ENCODE measurements at places on chromosomes 7 and 10. TPM values are rescaled to one million over a fixed set of nuclear protein-coding genes. Genes with fewer than 3 reads are reported as not detected.

GRCh38 chr7:88001744-88002530 is 67.9 kb downstream of the ADAM22 start:
- no peak overlapping the region for H3K27ac ChIP-seq
- H3K4me3 ChIP-seq: no peak overlapping the region
- no peaks in the 10 kb centered on the region for H3K36me3 ChIP-seq
- DNase-seq: no peak
- H3K27me3 ChIP-seq: no peaks in the 10 kb centered on the region

DNA sequence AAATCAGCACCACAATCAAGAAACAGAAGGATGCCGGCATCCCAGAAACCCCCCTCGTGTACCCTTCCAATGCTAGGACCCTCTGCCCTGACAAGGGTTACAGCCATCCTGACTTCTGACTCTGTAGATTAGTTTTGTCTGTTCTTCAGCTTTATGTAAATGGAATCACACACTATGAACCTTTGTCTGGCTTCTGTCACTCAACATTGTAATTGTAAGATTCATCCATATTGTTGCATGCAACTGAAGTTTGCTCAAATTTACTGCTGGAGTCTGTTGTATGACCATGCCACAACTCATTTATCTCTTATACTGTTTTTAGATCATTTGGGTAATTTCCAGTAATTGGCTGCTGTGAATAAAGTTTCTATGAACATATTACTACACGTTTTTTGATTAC is 8.4 kb downstream of the IKZF5 start:
- DNase-seq: no peak
- no peak overlapping the region for H3K27ac ChIP-seq
- peaks cover 7% of the 10 kb centered on the region for H3K4me1 ChIP-seq
- H3K4me3 ChIP-seq: no peak overlapping the region
- H3K27me3 ChIP-seq: no peaks in the 10 kb centered on the region
- H3K36me3 ChIP-seq: peaks cover 37% of the 10 kb centered on the region

DNA sequence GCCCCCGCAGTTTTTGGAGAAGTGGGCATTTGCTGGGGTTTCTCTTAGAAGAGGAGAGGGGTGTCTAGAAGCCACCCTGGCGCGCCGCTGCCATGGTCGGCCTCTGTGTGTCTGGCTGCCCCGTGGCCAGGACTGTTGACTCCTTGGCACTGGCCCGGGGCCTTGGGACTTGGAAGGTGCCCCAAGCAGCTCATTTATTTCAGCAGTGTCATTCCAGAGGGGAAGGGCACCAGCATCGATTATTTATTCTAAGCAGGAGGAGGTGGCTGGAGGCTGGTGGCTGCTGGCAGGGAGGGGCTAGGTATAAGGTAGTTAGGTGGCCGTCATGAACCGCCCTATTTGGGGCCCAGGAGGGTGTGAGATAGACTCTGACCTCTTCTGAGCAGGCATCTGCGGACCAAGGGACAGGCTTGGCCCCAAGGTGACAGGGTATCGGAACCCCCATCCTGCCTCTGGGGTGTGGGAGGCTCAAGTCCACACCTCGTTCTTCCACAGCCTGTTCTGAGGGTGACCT is 1.6 kb downstream of the GTF2IRD1 start:
- peak overlapping the region; percentile 84 for H3K27ac ChIP-seq
- no peaks in the 10 kb centered on the region for H3K36me3 ChIP-seq
- no peaks in the 10 kb centered on the region for H3K27me3 ChIP-seq
- H3K4me3 ChIP-seq: peak overlapping the region; percentile 65
- DNase-seq: no peak

GRCh38 chr7:20298486-20298901 is 32.2 kb upstream of the ITGB8 start:
- no peak overlapping the region for H3K27ac ChIP-seq
- H3K36me3 ChIP-seq: no peaks in the 10 kb centered on the region
- H3K4me3 ChIP-seq: no peak overlapping the region
- no peak for DNase-seq
- no peaks in the 10 kb centered on the region for H3K27me3 ChIP-seq

GRCh38 chr10:48944171-48944570 is 4.5 kb upstream of the LRRC18 start:
- no peaks in the 10 kb centered on the region for H3K4me1 ChIP-seq
- H3K27me3 ChIP-seq: no peaks in the 10 kb centered on the region
- H3K4me3 ChIP-seq: no peak overlapping the region
- no peak for DNase-seq
- H3K36me3 ChIP-seq: no peaks in the 10 kb centered on the region

DNA sequence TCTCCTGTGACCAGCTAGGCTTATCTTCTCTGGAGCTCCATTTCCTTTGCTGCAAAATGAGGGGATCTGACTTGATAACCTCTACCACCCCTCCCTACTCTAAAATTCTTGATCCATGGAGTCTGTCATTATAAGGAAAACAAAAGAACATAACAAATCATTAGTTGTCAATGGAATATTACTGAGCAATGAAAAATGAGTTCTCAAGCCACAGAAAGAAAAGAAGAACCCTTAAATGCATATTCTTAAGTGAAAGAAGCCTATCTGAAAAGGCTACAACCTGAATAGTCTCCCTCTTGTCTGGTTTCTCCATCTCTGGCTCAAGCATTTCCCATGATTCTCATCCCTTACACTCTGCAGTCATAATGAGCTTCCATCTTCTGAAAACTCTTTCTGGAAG is 110.4 kb downstream of the PRKCQ start:
- H3K4me1 ChIP-seq: no peaks in the 10 kb centered on the region
- H3K27ac ChIP-seq: no peak overlapping the region
- DNase-seq: no peak
- H3K36me3 ChIP-seq: no peaks in the 10 kb centered on the region
- no peak overlapping the region for H3K4me3 ChIP-seq

- H3K4me1 ChIP-seq: no peaks in the 10 kb centered on the region
- no peak overlapping the region for H3K4me3 ChIP-seq
- no peaks in the 10 kb centered on the region for H3K27me3 ChIP-seq
- no peaks in the 10 kb centered on the region for H3K36me3 ChIP-seq
Measured at GRCh38 chr7:33788531-33788930, 116.8 kb upstream of the BMPER start.

GRCh38 chr10:32156031-32156495 is 99.8 kb upstream of the KIF5B start:
- H3K27ac ChIP-seq: no peak overlapping the region
- DNase-seq: no peak
- no peaks in the 10 kb centered on the region for H3K27me3 ChIP-seq
- no peak overlapping the region for H3K4me3 ChIP-seq

- no peaks in the 10 kb centered on the region for H3K36me3 ChIP-seq
- no peaks in the 10 kb centered on the region for H3K27me3 ChIP-seq
- peaks cover 13% of the 10 kb centered on the region for H3K4me1 ChIP-seq
- DNase-seq: peak; percentile 61
- H3K4me3 ChIP-seq: peak overlapping the region; percentile 70
- H3K27ac ChIP-seq: peak overlapping the region; percentile 34
Measured at GRCh38 chr7:69598487-69599285, 411 bp downstream of the AUTS2 start.

DNA sequence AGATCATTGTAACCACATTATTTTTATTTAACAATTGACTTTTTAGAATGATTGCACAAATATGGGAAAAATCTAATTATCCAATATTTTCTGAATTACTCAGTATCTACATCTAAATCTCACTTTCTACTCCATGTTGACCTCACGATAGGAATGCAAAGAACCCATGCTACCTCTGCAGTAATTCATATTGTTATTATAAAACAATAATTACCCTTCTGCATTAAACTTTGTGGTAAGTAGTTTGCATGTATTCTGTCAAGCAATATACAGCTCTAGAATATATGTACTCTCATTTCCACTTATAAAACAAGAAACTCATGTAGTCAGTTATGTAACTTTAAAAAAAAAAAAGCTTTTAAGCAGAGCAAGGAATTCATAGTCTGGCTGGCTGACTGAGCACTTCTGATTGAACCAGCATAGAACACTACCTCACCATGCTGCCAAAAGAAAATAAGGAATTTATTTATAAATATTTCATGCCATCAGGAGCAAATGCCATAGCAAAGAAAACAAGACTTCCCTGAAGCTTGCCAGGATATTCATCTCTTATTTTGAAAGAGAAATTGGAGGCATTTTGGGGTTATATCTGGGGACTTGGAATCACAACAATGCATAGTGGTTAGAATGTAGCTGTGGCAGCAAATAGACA is 895.7 kb downstream of the XPNPEP1 start:
- no peaks in the 10 kb centered on the region for H3K36me3 ChIP-seq
- H3K27me3 ChIP-seq: no peaks in the 10 kb centered on the region
- H3K4me3 ChIP-seq: no peak overlapping the region

DNA sequence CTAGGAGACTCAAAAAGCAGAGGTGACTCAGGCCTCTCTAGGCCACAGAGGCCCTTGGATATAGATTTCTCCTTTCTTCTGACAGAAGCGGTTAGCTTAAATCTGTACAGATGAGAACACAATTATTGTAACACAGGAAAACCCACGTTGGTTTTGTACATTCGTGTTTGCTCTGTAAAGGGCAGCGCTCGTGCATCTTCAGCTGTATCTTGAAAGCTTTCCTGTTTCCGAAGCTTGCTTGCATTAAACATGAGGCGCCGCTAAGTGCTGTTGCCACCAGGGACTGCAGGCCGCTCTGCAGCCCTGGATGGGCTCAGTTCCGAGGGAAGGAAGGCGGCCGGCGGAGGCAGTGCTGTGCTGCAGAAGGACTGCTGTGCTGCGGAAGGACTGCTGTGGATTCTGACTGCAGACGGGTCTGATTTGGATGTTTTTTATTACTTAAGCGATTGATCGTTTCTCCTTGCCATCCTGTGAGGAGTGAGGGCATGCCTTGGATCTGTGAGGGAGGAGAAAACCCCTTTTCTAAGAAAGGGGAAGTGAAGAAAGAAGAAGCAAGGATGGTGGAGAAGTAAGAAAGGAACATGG is 53.3 kb downstream of the FHIP2A start:
- H3K36me3 ChIP-seq: no peaks in the 10 kb centered on the region
- H3K27ac ChIP-seq: no peak overlapping the region
- no peak overlapping the region for H3K4me3 ChIP-seq
- no peaks in the 10 kb centered on the region for H3K4me1 ChIP-seq
- no peak for DNase-seq

DNA sequence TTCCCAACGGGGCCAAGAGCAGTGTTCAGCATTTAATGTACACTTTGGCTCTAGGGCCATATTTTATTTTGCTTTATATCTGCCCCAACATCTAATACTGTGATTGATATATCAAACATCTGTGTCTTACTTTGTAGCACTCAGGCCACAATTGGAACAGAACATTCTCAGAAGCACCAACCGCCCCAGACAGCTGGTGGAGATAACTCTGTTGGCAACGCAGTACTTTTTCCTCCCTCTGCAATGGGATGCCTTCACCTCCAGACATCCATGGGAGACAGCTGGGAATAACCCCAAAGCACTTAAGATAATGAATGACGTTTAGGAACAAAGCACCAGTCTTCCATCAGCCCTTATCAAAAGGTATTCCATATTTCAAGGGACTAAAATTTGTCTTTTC is 57.4 kb downstream of the PIP4K2A start:
- no peak overlapping the region for H3K4me3 ChIP-seq
- no peaks in the 10 kb centered on the region for H3K27me3 ChIP-seq
- H3K27ac ChIP-seq: no peak overlapping the region

DNA sequence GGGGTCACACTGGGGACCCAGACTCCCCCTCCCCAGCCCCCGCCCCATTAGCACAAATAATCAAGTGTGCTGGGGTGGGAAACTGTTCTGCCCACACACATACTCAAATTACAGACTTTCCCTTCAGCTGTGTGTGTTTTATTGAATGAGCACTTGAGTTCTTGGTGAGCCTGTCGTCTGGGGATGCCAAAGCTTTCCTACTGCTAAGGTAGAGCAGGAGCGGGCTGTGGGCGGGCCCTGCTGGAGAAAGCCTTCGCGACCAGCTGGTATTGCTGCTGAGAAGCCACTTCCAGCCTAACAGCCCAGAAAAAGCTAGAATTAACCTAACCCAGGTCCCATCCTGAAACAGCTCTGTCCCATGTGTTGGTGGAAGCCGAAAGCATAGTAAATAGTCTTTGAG is 87.0 kb upstream of the KMT2E start:
- H3K27ac ChIP-seq: peak overlapping the region; percentile 49
- DNase-seq: peak; percentile 83
- H3K4me3 ChIP-seq: no peak overlapping the region
- peaks cover 15% of the 10 kb centered on the region for H3K4me1 ChIP-seq
- no peaks in the 10 kb centered on the region for H3K27me3 ChIP-seq

DNA sequence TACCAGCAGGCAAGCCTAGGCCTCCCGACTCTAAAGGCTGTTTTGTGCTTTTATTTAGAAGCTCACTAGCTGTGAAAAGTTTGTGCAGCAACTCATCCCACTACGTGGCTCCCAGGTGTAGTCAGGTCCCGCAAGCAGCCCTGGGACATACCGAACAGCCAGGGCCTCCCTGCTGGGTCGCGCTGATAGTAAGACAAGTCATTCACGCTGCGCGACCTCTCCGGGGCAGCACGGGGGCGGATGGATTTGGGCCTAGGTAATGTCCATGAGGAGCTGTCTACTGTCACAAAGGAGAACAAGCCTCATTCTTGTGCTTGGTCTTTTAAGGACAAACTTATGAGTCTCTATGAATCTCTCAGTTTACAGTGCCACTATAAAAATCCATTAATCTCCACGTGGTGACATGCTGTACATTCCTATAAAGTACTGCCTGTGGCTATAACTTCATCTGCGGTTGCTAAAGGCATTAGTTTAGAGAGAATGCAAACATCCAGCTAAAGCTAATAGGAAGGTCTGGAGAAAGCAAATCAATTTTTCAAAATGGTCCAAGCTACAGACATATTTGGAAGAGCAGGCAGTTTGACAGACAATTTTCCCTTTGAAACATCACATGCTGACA is 546.8 kb downstream of the PHTF2 start:
- no peaks in the 10 kb centered on the region for H3K4me1 ChIP-seq
- H3K4me3 ChIP-seq: no peak overlapping the region
- no peaks in the 10 kb centered on the region for H3K36me3 ChIP-seq
- no peak for DNase-seq
- H3K27me3 ChIP-seq: no peaks in the 10 kb centered on the region

DNA sequence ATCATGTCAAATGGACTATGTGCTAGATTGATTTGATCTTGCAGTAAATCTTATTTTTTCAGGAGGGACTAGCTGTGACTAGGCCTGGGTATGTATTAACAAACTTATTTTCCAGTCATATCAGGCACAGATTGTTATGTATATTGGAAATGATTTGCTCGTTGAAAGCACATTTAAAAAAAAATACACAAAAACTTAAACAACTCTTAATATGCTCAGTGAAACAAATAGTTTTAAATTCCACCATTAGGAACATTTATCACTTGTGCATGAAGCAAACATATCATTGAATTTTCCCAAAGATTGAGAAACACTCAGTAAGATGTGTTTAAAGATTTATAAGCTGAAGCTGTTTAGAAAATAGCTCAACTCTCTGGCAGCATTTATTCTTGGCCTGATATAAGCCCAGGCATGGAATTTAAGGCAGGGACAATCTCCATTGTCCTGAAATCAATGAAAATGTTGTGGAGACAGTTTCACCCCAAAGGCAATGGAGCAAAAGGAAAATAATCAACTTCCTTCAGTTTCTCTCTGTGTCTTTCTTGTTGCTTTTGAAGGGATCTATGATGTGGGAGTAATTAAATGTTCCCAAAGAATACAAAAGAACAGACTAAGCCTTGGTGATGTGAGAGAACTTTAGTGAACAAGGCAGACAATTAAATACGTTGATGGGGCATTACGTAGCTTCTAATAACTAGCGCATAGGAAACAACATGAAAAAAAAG is 250.3 kb downstream of the GPR37 start:
- no peak overlapping the region for H3K4me3 ChIP-seq
- no peaks in the 10 kb centered on the region for H3K4me1 ChIP-seq
- no peak for DNase-seq
- H3K36me3 ChIP-seq: no peaks in the 10 kb centered on the region
- no peaks in the 10 kb centered on the region for H3K27me3 ChIP-seq

The FRMD4A gene
- 38.3 TPM for total RNA-seq

The GIMAP5 gene
- 41.8 TPM for total RNA-seq

The ICA1 gene
- total RNA-seq: 27.0 TPM

The MEST gene
- total RNA-seq: 57.5 TPM

The LRRN3 gene
- 8.9 TPM for total RNA-seq

The CTTNBP2 gene
- total RNA-seq: 6.3 TPM

The CASTOR2 gene
- total RNA-seq: 11.9 TPM

The METTL27 gene
- total RNA-seq: 2.3 TPM

The SLC35G1 gene
- 4.4 TPM for total RNA-seq
